ENCODE measurements at places on chromosomes 6 and 20.
A peak's percentile ranks its signal among the peaks of the same experiment; 100 is the strongest.

DNA sequence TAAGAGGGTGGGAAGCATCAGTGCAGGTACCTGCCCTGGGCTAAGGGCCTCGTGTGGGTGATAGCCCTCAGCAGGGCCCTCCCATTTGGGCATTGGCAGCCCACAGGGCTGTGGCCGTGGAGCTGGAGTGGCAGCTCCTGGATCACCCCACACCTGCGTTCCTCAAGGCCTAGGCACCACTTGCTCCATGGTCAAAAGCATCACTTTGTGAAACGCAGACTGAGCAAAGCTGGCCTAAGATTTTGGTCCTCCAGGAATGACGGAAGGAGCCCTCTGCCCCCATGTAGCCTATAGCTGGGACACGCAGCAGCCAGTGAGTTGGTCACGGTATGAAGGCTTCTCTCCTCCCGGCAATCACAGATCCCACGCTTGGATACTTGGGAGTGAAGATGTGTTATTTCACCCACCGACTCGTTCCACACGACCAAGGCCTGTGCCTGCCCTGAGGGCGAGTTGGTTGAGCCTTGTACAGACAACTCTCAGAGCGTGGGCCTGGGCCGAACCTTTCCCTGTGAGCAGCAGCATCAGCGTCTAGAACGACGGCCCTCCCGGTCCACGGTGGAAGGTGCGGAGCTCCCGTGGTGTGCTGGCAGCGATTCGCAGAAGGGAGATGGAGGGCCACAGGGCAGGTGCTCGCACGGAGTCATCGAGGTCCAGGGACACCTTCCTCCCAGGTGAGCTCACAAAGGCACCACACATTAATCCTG, 39.7 kb downstream of the THBS2 start:
- DNase-seq, result peak; percentile 34

GRCh38 chr6:41155132-41155805, 1.1 kb upstream of the TREML1 start:
- no peak for DNase-seq

GRCh38 chr6:149508485-149508884, 23.7 kb upstream of the ZC3H12D start:
- no peak for DNase-seq

DNA sequence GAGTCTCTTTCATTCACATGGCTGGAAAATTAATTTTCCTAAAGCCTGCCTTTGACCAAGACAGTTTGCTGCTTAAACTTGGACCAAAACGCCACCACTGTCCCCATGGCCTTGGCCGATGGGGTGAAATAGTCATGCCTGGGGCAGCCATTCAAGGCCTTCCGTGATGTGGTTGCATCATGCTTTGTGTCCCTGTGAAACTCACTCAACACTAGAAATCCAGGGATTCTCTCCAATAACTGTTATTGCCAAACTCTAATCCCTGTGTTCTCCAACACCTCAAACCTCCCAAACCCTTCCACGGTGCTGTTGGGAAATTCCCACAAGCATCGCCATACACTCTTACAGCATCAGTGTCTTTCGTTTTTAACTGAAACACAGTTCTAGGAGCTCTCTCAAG, 1.4 kb upstream of the TXNDC5 start:
- no peak for DNase-seq

DNA sequence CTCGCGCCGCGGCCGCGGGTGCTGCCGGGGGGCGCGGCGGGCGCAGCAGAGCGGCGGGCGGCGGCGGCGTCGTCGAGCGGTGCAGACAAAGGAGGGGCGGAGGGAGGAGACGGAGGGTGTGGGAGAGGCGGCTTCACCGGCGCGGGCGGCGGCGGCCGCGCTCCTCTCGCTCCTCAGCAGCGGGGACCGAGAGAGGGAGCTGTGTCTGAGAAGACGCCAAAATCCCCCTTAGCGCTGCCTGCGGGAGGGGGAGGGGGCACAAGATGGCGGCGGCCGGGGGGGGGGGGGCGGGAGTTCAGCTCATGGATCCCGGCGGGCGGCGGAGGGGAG, 296 bp downstream of the ADNP start:
- peak; percentile 64 for DNase-seq

GRCh38 chr6:163260111-163260895, 154.2 kb upstream of the QKI start:
- DNase-seq, result no peak

DNA sequence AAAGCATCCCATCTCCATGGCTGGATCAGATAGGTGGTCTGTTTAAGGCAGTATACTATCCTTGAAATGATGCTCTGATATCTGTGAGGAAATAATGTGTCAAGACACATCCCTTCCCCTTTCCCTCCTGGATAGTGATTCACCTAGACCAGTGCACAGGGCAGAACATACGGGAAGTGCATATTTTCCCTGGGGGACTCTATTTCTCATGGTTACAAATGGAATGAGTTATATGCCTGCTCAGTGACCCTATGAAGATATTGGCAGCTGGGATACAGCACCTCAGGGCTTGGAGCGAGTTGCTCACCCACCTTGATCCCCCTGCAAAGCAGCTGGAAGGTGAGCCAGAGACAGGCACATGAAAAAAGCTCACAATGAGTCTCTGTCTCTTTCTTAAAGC, 67.5 kb upstream of the PRL start:
- DNase-seq, result no peak

- no peak for DNase-seq
Measured at GRCh38 chr6:33816911-33817310, 13.1 kb upstream of the MLN start.

- no peak for DNase-seq
Measured at GRCh38 chr6:41063884-41064285, 8.3 kb downstream of the OARD1 start.

GRCh38 chr20:63533388-63533787, 3.8 kb downstream of the PTK6 start:
- DNase-seq, result no peak

- no peak for DNase-seq
Measured at GRCh38 chr6:166772518-166772917, 145.5 kb upstream of the RPS6KA2 start.

DNA sequence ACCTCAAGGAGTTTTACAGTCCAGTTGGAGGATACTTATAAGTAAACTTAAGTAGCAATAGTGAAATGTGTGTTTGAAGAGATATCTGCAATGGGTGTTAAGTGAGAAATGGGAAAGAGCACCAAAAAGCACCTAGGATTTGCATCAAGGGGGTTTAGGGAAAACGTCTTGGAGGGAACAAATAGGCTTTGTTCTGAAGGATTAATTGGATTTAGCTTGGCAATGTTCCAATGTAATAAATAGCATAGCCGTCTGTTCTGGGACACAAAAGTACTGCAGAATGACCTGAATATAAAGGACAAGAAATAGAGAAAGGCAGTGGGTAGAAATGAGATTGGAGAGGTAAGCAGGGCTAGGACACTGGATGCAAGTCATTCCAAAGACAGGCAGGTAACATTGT, 2.8 kb upstream of the MYO6 start:
- DNase-seq, result no peak

DNA sequence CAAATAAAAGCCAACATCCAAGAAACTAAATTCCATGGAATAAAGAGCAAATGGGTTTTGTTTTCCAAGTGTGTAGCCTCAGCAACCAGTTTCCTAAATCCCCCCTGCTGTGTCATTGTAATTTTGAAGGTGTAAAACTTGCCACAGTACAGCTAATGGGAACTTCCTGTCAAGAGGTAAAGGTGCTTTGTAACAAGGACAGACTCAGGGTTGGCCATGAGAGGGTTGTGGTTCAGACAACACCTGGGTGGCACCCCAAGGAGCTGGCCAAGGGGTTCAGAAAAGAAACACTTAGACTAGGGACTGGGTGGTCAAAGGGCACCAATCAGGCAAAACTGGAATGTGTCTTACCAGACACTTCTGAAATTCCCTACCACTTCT, 52.4 kb upstream of the LYRM2 start:
- no peak for DNase-seq

DNA sequence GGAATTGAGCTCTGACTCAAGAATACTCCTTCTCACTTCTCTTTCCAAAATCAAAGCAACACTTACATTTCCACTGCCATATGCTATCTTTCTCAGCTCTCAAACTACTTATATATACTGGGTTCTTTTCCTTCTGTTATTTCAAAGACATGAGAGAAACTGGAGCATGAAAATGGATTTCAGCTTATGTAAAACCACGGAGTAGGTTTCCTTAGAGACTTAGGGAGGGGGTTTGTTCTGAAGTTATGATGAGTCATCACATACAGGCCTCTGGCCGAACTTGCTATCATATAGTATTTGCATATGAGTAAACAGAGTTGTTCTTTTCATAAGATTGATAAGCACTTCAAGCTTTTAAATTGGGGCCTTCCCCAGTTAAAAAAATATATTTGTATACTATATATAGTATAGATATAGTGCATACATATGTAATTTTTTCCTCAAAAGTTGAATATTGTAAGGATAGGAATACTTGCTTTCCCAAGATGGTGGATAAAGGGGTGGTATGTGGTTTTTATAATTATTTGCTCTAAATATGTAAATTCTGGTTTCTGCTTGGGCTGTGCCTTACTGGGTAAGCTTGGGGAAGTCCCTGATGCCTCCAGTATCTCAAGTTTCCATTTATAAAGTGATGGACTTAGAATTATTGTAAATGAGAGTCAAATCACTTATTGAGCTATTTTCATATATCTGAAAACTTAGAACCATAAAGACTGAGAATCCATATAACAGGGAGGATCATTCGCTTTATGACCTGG, 273.9 kb downstream of the RFPL4B start:
- peak; percentile 59 for DNase-seq

GRCh38 chr6:49528571-49528970, 21.9 kb upstream of the C6orf141 start:
- no peak for DNase-seq

DNA sequence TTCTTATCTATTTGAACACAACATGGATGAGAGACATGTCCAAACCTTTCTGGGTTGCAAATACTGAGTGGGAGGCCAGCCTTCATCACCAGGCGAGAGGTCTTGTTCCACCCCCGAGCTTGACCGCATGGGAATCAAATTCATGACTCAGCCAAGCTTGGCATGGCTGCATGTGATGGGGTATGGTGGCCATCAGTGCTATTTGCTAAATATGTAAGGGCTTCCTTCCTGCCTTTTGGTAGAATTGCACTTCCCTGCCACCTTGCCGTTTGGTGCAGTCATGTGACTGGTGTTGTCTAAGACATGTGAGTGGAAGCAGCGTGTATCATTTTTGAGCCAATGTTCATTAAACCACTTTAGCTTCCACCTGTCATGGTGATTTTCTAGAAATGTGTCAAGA, 508.9 kb upstream of the SULF2 start:
- DNase-seq, result peak; percentile 52

GRCh38 chr6:92911301-92911700, 508.1 kb downstream of the EPHA7 start:
- no peak for DNase-seq
